Hypothalamus (tissue), 51 donors: ENCODE measurements at places on chromosomes 6 and 20.

- no peak for DNase-seq
Observed at GRCh38 chr6:112372226-112372806, 25.2 kb downstream of the RFPL4B start.

- DNase-seq: no peak
Observed at GRCh38 chr6:8075704-8076103, 11.5 kb upstream of the BLOC1S5 start.

DNA sequence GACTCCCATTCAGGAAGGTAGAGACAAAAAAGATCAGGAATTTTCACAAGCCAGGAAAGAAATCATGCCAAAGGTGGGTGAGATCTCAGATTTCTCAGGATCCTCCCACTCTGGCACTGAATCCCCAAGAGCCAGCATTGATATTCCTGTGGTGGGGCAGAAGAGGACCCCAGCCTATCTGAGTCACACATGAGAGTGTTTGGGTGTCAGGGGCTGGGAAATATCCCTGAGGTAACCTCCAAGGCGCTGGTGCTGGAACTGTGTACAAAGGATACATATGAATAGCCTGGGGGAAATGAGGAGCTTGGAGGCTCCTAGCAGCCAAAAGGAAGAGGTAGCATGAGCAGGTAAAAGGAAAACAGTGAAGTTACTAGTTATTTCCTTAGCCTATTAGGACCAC is 369.4 kb downstream of the BTBD9 start:
- no peak for DNase-seq

GRCh38 chr6:15464211-15464725 is 198.6 kb downstream of the DTNBP1 start:
- no peak for DNase-seq

DNA sequence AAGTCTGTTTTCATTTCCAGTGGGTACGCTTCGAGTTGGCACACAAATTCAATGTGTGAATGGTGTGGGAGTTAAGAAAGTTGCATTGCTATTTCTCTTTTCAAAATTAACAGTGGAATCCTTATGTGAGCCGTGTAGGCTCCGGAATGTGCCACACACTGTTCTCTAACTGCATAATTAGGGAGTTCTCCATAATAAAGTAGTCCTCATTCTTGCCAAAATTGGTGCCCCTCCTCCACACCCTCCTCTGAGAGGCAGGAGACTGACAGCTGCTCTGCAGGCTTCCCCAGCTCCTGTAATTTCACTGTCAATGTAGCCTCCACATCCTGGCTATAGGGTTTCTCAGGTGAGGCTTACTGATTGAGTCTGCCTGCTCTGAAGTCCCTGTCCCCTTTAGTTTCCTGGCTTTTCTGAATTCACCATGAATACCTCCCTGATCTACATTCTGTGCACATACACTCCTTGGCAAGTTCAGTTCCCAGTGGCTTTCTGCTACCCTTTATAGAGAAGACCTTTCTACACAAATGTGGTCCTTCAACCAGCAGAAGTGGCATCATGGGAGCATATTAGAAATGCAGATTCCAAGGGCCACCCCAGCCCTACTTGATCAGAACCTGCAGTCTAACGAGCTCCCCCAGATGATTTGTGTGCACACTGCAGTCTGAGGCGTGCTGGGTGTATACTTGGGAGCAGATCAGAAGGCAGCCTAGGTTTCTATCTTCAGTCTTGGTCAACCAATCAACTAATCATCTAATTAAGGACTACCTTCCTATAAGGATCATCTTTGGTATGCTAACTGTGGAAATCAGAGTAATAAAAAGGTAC is 19.9 kb upstream of the CCN6 start:
- DNase-seq: peak; percentile 39

- DNase-seq: no peak
Observed at GRCh38 chr6:2862712-2863181, 21.1 kb upstream of the SERPINB1 start.

- no peak for DNase-seq
Observed at GRCh38 chr6:104940238-104940892, 16.5 kb upstream of the LIN28B start.

DNA sequence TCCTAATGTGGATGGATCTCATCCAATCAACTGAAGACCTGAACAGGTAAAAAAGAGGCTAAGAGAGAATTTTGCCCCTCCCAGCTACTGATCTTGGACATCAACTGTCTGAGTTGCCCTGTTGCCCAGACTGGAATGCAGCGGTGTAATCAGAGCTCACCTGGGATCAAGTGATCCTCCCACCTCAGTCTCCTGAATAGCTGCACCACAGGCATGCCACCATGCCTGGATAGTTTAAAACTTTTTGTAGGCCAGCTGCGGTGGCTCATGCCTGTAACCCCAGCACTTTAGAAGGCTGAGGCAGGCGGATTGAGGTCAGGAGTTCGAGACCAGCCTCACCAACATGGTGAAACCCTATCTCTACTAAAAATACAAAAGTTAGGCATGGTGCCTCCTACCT is 34.9 kb upstream of the GCNT2 start:
- no peak for DNase-seq

GRCh38 chr6:25085756-25086155 is 150.0 kb upstream of the RIPOR2 start:
- DNase-seq: no peak

- DNase-seq: no peak
Observed at GRCh38 chr6:95856876-95857364, 158.9 kb upstream of the FUT9 start.

- no peak for DNase-seq
Observed at GRCh38 chr20:768426-768978, at the start of gene SLC52A3. Gene SLC52A3 (minus strand): TSS chr20:768500. CDS start chr20:765774, 2,726 bp downstream.

- DNase-seq: no peak
Observed at GRCh38 chr6:134657751-134658527, 292.0 kb downstream of the ALDH8A1 start.

DNA sequence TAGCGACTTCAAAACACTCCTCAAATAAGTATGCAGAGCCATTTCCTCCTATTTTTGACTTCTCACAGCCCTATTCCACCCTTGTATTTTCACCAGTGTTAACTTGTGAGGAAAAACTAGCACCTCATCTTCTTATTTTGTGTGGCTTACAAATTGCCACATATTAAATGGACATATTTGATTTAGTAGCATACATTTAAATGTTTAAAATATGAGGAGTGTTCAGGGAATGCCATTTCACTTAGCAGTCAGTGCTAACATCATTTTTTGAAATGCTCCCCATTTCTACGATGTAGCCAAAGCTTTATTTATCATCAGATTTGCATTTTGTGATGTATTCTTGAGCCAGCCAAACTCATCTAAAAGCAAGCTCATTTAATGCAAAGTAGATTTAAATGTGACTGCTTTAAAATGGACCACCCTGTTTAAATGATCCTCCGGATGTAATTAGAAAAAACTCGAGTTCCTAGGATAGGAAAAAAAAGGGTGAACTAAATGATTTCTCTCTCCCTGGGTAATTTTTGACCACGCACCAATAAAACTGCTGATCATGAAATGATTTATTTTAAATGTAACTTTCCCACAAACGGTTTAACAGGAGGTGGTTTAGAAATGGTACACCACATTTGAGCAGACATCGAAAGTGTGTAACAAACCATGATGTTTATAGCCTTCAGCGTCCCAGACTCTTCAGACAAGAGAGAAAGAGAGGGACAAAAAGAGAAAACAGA is 172.6 kb downstream of the CD83 start:
- DNase-seq: no peak

GRCh38 chr6:143159001-143159400 is 98.3 kb downstream of the AIG1 start:
- DNase-seq: no peak

GRCh38 chr6:88813045-88813444 is 150.4 kb downstream of the RNGTT start:
- no peak for DNase-seq

DNA sequence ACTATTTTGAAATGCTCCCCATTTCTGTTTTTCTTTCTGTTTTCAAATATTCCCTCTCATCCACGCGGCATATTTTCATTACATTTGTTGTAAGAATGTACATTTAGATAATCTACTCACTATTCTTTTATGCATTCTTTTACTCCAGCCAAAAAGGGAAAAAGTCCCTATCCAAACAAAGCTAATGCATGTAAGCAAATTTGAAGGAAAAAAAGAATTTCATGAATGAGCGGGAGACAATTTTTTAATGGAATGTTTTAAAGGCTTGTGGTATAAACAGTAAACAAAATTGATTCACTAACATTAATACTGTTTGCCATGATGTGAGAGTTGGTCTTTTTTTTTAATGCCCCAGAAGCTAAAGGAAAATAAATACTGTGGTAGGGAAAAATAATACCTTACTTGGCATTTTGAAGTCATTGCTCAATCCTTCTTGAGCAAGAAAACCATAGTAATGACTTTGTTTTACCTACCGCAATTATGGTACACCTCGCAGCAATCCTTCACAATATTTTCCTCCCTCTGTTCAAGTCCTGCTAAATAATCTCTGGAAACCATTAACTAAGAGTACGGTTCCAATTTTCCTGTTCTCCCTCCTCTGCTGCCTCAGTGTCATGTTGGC is 79.0 kb downstream of the BACH2 start:
- DNase-seq: no peak

DNA sequence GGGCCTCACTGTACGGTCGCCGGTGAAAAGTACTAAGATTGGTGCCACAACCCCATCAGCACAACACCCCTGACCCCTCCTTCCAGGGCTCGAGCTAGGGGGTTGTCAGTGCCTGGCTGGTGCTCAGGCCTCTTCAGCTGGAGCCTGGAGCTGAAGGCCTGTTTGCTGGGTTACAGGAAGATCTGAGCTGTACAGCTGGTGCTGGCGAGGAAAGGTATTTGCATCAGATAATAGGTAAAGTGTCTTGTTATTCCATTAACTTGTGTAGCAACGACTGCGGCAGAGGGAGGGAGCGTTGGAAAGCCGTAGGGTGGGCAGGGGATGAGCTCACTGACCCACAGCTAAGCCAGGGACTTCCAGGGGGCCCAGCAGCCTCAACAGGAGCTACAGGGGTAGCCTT is 15.8 kb upstream of the SIRPA start:
- no peak for DNase-seq

DNA sequence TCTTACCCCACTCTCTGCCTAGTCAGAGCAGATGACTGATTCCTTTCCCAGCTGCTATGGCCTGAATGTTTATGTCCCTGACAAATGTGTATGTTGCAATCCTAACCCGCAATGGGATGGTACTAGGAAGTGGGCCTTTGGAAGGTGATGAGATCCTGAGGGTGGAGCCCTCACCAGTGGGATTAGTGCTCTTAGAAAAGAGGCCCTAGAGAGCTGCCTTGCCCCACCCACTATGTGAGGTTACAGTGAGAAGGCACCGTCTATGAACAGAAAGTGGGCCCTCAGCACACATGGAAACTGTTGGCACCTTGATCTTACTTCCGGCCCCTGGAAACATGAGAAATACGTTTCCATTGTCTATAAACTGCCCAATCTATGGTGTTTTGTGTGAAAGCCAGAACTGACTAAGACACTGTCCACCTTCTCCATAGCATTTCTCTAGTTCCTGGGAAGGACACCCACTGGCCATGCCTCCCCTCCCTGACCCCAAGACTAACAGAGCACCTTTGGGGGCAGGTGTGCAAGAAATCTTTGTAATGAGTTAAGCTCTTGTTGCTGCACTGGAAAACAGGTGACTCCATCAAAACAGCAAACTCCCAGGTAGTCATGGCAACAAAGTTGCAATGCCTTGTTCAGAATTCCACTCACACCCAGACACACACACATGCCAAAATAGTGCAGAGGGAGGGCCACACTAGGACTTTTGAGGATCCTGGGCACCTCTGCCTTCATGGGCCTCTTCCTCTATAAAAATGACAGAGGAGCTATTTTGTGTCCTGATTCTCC is 16.2 kb downstream of the GABRR2 start:
- no peak for DNase-seq

DNA sequence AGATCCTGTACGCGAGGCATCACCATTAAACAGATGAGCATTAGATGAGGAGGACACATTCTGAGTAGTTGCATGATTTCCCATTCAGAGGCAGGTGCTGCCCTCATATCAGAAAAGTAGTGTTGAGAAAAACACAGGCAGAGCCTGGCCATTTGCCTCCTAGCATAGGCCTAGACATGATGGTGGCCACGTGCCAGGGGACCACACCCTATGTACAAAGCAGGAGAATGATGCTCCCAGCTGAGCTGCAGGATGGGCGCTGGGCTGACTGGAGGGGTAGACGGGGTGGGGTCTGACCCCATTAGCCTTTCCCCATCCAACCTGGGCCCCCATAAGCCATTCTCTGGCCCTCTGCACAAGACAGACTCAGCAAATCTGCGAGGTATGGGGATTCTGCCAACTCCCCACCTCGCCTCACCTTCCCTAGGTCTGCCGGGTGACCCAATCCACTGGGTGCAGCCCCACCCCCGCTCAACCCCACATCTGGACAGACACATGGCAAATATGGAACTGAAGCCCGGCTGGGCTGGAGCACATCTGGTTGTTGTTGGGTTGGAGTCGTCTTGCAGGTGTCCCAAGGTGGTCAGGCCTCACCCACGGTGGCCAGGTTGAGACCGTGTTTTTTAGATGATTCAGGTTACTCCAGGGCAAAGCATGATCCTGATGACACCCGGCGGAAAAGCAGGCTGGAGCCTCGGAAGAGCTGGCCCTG is 13.9 kb downstream of the PI16 start:
- DNase-seq: no peak

GRCh38 chr6:132964101-132964867 is 149.9 kb downstream of the RPS12 start:
- DNase-seq: no peak

DNA sequence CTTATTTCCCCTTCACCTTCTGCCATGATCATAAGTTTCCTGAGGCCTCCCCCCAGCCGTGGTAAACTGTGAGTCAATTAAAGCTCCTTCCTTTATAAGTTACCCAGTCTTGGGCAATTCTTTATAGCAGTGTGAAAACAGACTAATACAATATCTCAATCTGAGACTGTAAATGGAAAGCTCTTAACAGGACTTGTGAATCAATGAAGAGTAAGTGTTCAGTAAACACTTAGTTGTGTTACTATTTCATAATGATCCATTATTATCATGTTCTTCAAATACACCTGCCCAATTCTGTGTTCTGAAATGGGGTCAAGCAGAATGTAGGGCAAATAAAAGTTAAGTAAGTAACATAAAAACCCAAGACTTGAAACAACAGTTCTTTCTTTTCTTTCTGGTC is 266.2 kb downstream of the TENT5A start:
- no peak for DNase-seq

DNA sequence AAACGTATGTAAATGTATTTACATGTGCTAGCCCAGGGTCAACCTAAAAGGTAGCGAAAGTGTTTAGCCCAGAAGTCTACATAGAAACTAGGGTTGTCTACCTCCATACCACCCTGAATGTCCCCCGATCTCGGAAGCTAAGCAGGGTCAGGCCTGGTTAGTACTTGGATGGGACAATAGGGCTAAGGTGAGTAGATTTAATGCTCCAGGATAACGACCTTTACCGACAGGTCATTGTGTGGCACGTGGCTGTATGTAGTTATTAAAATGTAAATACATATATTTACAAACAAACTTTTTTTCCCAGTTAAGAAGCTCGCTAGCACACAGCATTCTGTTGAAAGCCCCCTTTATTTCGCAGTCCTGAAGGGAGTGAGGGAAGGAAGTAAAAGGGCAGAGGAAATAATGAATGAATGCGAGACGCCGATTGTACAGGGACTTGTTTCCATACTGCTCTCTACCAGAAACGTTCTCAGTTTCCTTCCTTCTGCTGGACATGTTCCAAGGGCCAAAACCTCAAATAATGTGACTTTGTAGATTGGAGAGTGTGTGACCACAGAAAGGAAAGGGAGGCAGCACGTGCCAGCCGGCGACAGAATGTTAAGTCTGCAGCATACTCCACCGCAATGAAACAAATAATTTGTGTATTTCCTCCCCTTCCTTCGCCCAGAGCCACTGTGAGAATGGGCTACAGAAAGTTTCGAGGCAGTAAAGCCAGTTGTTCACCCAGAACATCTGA is 612 bp downstream of the ADAT2 start:
- no peak for DNase-seq

- DNase-seq: no peak
Observed at GRCh38 chr6:80974579-80974978, 777.9 kb downstream of the TENT5A start.
